ENCODE measurements at places on chromosomes 3 and 15. TPM values are rescaled to one million over a fixed set of nuclear protein-coding genes. Genes with fewer than 3 reads are reported as not detected.

DNA sequence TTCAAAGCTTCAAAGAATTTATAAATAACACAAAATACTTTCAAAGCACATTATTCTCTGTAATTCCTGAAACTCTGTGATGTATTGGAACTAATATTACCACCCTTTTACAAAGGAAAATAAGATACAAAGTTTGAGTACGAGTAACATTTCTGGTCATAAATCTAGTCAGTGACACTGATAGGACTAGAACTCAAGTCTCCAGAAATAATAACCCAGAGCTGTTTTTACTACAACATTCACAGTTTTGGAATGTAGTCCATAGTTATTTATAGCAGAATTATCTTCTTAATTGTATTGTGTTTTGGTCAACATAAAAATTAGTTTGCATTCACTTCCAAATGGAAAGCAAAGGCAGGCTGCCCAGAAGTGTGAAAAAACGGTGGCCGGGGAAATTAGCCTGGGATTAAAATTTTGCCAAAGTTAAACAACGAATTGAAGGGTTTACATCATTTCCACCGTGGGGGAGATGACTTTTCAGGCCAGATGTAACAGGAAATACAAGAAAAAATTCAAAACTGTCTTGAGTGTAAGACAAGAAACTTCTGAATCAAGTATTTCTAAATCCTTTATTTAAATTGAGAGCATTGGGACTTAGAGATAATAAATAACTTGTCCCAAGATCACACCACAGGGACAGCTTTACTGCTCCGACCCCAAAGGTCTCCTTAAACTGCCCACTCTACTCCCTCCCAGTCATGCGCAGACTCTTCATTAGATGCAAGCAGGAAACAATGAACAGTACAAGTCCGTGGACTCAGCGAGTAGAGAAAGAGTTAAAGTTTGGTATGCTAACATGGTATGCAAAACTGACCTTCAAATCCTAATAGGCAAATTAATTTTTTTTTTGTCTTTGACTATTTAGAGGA lies 74.3 kb upstream of the VGLL4 start:
- no peak for DNase-seq

The SLC24A5 gene
- total RNA-seq = not detected

DNA sequence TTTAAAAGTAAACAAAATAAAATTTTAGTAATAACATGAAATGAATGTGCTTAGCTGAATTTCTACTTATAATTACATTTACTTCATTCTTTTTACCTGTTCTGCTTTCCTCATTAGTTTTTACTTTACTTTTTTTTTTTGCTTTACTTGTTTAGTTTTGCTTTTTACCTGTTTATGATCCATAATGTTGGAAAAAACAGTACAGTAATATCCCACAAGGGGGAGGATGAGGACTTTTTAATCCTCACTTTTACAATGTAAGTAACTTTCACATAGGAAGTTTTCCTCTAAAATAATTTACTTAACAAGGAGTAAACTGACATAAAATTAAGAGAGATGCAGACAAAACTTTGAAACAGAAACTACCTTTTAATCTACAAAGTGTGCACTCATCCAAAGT lies 268.7 kb downstream of the TBC1D5 start:
- DNase-seq = no peak

The ZNF660 gene
- 6.1 TPM for total RNA-seq

The CCR9 gene
- not detected for total RNA-seq

DNA sequence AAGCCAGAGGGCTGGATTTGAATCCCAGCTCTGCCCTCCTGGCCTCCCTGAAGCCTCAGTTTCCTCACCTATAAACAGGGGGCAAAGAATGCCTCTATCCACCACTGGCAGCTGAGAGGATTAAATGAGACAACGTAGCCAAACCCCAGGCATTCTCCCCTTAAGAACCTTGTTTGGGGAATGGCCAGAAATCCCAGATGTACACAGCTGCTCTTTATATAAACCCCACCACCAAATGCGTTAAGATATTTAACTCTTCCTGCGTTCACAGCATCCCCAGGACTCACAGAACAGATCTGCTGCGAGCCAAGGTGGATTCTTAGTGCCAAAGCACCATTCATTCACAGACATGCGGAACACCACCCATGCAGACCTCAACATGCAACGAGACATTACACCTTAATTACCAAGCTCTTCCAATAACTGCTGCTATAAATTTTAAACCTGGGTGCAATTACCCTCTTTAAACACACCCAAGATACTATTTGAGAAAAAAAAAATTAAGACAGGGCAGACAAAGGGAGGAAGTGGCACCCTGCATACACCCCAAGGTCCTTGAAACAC lies 5.2 kb downstream of the TLE3 start:
- DNase-seq = no peak

The NPAP1 gene
- total RNA-seq = 0.24 TPM

The ARIH2 gene
- total RNA-seq = 118 TPM

DNA sequence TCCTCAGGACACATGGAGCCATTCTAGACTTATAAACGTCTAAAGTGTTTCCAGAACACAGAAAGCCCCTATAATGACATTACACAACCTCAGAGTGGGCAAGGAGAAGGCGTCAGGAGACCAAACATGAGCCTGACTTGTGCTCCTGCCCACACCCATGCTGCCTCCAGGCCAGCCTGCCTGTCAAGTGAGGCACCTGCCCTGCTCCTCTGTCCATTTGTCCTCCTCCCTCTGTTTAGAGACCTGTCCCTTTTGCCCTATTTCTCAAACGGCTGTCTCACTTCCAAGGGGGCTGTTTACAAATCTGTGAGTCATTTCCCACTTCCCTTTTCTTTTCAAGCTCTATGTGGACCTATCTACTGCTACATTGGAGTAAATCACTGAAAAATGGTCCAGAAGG lies 21.0 kb downstream of the ZDHHC3 start:
- no peak for DNase-seq

The RASGRP1 gene
- total RNA-seq = 1.2 TPM

The CHSY1 gene
- total RNA-seq = 45.4 TPM

The DISP2 gene
- total RNA-seq = 1.0 TPM

- DNase-seq = no peak
These were observed 407.1 kb downstream of the LSAMP start for GRCh38 chr3:116037954-116038911.

The SNRPA1 gene
- 170 TPM for total RNA-seq

The HYKK gene
- total RNA-seq = 5.0 TPM

DNA sequence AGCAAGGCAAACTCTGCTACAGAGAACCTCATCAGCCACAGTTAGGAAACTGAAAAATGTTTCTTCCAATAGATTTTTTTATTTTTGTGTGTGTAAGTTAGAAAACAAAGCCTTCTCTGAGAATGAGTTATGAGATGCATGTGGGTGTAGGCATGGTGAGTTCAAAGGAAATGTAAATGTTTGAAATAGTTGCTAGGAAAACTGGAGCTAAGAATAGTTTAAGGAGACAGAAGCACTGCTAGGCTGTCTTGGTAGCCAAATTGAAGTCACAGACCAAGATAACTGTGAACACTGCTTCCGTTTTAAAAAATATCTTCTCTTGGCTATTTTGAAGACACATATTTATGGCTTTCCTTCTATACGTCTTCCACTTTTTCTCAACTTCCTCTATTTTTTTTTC lies 1501.2 kb upstream of the CADM2 start:
- no peak for DNase-seq

DNA sequence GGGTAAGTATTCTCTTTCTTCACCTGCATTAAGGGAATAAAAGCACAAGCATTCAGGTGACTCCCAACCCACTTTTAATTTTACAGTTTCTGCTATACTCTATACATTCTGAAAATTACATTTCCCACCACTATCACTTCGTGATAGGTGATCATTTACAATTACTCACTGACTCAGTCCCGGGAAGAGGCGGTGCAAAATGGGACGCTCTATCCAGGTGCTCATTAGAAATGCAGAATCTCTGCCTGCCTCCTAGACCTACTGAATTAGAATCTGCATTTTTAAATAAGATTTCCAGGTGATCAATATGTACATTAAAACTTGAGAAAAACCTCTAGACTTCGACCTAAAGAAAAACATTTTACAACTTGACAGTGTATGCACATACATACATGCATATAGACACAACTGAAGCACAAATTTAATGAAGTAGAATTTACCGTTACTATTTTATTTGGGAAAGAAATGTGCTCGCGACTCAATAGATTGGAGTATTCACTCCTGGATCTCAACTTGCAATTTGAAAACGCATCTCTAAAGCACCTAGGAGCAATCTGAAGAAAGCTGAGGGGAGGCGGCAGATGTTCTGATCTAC lies 598 bp upstream of the TGFBR2 start:
- DNase-seq = no peak

DNA sequence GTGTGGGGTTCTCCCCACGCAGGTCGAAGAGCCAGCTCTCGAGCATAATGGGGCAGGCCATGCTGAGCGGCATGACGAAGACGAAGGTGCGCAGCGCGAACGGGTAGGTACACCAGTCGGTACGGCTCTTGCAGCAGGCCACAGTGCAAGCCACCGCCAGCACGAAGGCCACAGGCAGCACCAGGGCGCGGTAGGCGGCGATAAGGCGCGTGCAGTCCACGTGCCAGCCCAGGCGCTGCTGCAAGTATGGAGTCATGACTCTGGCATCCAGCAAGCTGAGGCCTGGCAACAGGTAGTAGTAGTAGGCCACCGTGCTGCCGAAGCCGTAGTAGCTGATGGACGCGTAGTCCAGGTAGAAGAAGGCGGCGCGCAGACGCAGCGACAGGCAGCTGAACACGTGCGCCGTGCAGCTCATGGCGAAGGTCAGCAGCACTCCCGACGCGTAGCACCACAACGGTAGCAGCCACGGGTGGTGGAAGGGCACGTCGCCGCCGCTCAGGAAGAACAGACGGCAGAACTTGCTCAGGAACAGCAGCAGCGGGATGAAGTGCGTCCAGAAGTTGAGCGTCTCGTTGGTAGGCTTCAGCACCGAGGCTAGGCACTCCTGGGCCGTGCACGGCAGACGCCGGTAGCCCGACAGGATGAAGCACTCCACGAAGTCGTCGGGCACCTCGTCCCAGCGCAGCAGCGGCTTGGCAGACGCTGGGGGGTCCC lies 797 bp downstream of the PAQR9 start:
- peak; percentile 53 for DNase-seq

The ZIC1 gene
- 0.21 TPM for total RNA-seq

DNA sequence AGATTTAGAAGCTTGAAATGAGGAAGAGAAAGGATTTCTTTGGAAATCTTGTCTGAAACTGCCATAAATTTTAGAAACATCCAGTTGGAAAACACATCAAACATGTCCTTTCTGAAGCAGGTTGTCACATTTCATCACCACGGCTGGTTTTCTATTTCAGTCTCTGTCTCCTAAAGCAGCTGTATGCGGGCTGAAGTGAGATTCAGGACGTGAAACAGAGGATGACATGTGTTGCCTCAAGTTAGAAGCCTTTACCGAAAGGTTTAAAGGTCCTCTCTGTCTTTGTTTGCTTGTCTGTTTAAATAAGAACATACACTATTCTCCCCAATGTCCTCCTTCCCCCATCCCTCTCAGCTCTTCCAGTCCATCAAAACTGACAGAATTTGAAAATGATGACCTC lies 141.9 kb downstream of the SQOR start:
- DNase-seq = no peak

The C3orf70 gene
- 1.5 TPM for total RNA-seq

DNA sequence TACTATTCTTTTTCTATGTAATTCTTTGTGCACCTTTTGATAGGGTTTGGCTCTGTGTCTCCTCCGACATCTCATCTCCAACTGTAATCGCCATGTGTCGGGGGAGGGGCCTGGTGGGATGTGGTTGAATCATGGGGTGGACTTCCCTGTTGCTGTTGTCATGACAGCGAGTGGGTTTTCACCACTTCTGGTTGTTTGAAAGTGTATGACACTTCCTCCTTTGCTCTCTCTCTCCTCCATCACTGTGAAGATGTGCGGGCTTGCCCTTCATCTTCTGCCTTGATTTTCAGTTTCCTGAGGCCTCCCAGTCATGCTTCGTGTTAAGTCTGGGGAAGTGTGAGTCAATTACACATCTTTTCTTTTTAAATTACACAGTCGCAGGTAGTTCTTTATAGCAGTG lies 225.8 kb upstream of the DPPA4 start:
- peak; percentile 4 for DNase-seq

GRCh38 chr3:68666429-68667136 lies 265.8 kb downstream of the TAFA4 start:
- peak; percentile 50 for DNase-seq

The ONECUT1 gene
- 4.2 TPM for total RNA-seq

GRCh38 chr3:3110749-3111361 lies 681 bp upstream of the IL5RA start:
- peak; percentile 39 for DNase-seq

GRCh38 chr15:41849861-41850260 lies 11.2 kb downstream of the PLA2G4B start:
- no peak for DNase-seq

GRCh38 chr15:40932649-40933516 lies 3.7 kb downstream of the DLL4 start:
- no peak for DNase-seq

DNA sequence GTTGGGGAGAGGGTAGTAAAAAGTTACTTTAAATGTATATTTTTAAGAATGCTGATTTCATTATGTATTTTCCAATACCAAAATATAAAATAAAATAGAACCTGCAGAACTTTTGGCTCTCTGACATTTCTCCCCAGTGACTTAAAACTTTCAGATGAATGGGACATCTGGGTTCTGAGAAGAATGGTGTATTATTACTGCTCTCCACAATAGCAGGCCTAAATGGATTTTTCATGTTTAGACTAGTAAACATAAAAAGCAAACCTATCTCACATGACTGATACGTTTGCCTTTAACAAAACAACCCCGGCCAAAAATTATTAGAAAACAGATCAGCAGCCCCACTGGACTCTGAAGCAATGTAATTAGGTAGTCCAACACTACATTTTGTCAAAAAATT lies 73.8 kb downstream of the FHIT start:
- DNase-seq = no peak

The NR2F2 gene
- total RNA-seq = not detected

DNA sequence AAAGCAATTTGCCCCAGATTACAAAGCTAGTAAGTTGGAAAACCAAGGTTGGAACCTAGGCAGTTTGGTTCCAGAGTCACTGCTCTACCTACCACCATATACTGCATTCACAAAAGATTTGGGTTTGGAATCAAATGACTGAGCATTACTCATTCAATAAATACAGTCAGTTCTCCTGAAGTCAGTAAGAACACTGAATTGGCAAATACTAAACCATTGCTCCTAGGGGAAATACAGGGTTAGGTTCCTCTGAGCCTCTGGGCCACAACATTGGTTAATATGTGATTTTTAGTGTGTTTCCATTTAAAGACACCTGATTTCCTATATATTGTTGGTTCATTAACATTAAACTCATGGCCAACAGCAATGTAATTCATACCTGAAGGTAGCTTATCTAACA lies 2.1 kb upstream of the EIF5A2 start:
- DNase-seq = no peak

GRCh38 chr3:107752202-107752990 lies 229.6 kb downstream of the BBX start:
- peak; percentile 68 for DNase-seq

GRCh38 chr3:64502284-64502683 lies 185.5 kb downstream of the ADAMTS9 start:
- no peak for DNase-seq

Measured in GM23338 (cell line).